ENCODE measurements at places on chromosomes 11 and 22.

GRCh38 chr22:44400763-44401060 lies 88.0 kb upstream of the SHISAL1 start:
- DNase-seq: no peak

DNA sequence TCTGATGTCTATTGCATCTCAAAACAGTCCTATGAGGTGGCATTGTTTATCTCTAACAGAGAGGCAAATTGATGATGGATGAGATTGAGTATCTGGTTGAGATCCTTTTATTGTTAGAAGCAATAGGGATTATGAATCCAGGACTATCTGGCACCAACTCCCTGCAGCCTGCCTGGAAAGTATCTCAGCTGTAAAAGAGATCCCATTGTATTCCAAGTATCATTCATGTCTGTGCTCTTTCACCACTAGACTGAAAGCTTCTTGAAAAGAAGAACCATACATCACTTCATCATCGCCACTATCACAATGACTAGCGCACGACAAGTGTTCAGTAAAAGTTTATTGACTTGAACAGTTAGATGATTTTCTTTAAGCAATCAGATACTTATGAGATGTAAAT lies 41.9 kb upstream of the PCF11 start:
- no peak for DNase-seq

DNA sequence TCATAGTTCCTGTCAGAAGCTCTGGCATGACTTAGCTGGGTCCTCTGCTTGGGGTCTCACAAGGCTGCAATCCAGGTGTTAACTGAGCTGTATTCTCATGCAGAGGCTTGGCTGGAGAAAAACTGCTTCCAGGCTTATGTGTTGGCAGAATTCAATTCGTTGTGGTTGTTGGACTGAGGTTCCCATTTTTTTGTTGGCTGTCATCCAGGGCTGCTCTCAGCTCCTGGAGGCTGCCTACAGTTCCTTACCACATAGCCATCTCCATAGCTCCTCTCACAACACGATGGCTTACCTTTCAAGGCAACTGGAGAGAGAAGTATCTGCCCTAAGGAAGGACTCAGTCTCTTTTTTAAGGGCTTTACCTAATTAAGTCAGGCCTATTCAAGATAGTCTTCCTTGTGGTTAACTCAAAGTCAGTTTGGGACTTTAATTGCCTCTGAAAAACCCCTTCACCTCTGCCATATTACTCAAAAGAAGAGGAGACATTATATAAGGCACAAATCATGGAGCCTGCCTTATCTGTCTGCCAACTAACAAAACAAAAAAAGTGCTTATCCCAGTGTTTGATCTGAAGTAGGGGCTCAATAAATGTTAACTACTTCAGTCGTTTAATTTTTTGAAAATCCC lies 35.2 kb downstream of the OR2AG2 start:
- peak; percentile 29 for DNase-seq

DNA sequence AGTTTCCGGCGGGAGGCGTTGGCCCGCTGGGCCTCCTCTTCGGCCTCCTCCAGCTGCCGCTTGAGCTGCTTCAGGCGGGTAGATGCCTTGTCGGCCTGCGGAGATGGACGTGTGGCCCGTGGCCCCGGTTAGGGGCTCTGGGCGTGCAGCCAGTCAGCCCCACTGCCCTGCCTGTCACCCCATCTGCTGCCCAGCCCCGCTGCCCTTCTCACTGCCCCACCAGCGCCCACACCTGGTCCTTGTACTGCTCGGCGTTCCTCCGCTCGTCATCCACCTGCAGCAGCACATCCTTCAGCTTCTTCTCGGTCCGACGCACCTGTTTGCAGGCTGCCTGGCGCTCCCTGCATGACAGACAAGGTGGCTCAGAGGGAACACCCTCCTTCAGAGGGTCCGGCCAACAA lies 31.2 kb downstream of the APOL1 start:
- DNase-seq: no peak

DNA sequence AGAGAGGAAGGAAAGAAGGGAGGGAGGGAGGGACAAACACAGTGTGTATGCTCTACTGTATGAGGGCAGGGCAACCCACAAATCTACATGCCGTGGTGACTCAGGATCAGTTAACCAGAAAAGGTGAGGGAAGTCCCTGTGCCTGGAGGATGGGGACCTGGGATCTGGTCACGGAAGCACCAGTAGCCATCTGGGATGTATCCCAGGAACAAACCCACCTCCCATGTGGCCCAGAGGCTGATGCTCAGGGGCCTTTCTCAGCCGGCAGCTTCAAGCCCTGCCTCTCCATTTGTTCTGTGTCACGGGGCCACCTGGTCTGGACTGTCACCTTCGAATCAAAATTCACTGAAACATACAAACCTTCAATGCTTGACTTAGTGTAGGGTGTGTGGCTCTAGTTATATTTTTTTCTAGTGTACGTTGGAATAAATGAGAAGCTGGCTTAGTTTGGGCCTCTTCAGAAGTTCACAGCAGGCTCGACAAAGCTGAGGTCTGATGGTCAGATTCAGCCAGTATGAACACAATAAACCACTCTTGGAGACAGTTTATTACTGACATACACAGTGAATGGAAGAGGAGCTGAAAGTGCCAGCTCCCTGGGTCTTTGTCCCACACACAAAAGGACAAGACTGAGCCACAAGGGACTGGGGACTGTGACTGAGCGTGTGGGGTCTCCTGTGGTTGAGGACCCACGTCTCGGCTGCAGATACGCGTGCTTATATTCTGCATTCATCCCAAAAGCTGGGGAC lies 23.5 kb upstream of the RTL6 start:
- DNase-seq: no peak

DNA sequence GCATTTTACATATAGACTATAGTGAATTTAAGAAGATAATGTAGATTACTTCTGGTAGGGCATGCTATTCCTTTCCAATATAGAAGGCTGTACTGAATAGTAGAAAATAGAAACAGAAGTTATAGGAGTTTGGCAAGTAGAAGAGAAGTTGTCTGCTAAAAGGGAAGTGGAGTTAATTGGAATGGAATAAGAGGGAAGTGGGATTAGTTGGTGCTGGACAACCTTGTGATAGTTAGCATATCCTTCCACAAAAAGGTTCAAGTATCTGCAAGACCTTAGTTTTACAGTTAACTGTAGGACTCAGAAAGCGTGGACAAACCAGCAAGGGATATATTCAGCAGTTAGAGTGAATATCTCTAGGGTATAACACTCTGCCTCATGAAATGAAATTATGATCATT lies 185.5 kb downstream of the SWAP70 start:
- peak; percentile 21 for DNase-seq
